ENCODE measurements at places on chromosomes 7 and 10.

DNA sequence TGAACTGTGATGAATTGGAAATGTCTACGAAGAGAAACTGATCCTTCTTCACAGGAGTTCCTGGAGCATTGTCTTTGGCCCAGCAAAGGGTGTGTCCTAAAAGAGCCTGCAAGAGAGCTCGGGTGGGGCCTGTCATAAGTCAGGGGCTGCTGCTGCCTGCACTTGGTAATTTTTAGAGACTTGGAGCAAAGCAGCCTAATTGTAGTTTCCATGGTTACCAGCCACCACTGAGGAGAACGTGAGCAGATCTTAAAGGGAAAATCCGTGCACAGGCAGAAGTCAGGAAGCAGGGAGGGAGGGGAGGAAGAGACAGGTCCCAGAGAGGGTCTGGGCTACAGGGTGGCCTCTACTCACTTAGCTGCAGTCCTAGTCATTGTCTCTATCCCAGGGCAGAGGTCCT, 463.6 kb downstream of the PLXNA4 start:
- DNase-seq = no peak

GRCh38 chr10:74227697-74228424, 76.8 kb downstream of the ADK start:
- no peak for DNase-seq

DNA sequence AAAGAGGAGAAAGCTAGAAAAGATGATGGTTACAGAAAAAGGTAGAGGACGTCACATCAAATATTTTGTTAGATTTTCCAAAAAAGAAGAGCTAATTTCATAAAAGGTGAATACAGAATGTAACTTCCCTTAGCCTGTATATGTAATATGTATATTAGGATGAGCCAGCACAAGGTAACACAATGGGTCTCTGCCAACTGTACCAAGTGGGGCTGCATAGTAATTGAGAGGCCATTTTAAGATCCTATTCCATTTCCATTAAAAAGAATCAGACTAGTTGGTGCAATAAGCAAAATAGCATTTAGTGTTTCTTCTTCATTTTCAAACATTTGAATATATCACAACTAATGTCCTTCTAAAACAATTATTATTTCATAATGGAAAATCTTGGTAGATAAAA, 134.6 kb downstream of the SEMA3A start:
- DNase-seq = no peak

GRCh38 chr10:53463539-53463938, 691.0 kb upstream of the MBL2 start:
- no peak for DNase-seq

DNA sequence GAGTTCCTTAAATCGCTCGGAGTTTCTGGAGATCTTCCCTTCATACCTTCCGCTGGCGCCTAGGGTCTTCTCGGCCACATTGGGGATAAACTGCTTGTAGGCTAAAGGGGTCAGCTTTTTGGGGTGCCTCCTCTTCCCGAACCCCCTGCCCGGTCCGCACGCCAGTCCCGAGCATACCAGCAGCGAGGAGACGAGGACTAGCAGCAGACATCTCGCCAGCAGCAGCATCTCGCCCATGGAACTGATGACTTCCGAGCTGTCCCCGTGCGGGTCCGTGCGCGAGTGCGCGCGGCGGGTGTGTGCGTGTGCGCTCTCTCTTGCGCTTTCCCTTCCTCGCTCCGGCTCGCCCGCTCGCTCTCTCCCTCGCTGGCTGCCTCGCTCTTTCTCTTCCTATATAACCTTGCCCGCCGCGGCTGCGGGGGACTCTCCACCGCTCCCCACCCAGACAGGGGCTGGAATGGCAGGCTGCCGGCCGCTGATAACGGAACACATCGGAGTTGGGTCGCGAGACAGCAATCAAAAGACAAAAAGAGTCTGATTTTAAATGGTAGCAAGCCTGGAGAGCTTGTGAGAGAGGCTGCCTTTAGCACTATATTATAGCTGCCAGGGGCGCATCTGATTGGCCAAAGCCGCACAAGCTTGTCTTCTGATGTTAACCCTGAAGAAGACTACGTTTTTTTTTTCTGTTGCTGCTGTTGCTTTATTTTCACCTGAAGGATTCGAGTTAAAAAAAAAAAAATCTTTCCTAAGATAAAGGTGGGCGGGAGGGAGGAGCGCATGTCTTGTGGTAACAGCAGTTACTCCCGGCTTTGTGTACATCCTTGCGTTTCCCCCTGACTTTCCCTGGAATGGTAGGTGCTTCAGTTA, at the start of gene SHH:
Gene SHH (minus strand): TSS at position 569 of the 867 bp plus-strand sequence. CDS start 341 bp downstream, at position 228.
- DNase-seq = no peak

- no peak for DNase-seq
These were observed 50.7 kb upstream of the GHITM start for GRCh38 chr10:84088626-84089025.

GRCh38 chr7:80840681-80841080, 78.2 kb downstream of the SEMA3C start:
- no peak for DNase-seq

Data from SJCRH30 (cell line).